ENCODE measurements at places on chromosomes 2 and 18.

DNA sequence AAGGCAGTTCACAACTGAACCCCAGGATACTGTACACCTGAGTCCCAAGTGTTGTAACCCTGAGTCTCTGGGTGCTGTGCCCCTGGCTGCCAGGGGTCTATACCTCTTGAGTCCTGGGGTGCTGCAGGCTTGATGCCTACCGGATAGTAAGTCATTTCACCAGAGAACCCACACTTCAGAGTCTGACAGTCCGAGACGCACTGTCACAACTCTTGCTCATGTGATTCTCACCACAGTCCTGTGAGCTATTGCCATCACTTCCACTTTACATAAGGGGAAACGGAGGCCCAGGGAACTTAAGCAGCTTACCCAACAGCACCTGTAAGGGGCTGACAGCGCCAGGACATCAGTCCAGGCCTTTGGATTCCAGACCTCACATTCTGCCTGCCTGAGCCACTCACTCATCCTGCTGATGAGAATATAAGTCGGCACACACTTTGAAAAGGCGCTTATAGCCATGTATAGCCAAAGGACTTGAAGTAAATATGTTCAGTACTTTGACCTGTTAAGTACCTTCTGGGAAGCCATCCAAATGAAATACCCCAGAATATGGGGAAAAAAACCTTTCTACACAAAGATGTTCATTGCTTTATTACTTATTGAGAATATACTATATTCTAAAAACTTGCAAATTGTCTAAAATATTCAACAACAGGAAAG, 180.7 kb upstream of the ID2 start:
- DNase-seq: no peak

DNA sequence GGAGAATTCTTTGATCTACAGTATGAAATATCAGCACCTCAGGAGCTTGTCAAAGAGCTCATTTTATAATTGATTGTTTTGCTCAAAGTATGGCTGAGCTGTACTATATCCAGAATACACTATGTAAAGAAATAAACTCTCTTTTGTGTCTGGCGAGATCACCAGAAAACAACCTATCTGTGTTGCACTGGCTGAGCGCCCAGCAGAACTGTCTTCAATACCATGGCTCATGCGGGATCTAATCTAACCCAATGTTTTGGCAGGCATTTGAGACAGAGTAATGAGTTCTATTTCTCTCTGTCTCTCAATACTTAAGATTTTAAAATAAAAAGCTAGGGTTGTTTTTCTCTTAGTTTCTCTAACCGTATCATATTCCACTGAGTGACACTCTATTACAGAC, 192.4 kb downstream of the L3MBTL4 start:
- DNase-seq: no peak

DNA sequence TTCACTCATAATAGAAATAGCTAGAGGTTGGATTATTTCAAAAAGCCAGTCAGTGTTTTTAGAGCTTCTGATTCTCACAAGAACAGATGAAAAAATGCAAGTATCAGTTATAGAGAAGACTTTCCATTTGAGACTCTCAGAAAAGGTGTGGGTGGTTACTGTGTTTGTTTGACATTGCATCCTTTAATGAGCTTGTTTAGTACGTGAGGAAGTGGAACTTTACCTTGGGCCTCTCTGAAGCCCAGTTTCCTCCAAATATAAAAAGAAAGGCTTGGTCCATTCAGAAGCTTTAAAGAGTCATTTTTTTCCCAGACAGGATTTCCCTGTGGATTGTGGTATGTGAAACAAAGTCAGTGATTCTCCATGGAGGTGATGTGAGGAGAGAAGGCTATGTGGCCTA, 89.9 kb upstream of the RANBP2 start:
- DNase-seq: no peak

GRCh38 chr2:70356941-70357683, 55.2 kb upstream of the FAM136A start:
- DNase-seq: no peak

DNA sequence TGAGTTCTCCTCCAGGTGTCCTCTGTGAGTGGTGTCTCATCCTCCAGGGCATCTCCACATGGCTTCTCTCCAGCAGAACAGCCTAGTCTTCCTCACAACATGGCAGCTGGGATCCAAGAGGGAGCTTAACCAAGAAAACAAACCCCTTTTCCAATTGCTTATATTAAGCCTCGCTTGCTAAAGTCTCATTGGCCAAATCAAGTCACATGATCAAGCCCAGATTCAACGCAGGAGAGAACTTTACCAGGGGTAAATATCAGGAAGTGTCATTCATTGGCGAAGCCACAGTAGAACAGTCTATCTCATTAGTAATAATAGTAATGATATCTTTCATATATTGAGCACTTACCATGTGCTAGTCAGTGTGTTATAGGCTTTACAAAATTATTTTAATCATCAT, 53.1 kb downstream of the CDC42EP3 start:
- no peak for DNase-seq

DNA sequence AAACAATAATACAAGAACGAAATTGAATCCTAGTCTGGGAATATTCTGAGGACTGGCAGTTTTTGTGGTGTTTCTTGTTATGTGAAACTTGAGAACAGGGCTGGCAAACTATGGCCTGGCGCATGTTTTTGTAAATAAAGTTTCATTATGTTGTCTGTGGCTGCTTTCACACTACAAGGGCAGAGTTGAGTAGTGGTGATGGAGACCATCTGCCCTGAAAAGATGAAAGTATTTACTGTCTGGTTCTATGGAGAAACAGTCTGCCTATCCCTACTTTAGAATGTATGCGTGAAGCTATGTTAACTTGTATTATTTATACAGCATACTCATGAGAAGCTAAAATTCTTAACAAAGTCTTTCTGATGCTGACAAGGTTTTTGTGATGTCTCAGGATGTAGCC, 351.9 kb downstream of the LRRTM1 start:
- DNase-seq: no peak

DNA sequence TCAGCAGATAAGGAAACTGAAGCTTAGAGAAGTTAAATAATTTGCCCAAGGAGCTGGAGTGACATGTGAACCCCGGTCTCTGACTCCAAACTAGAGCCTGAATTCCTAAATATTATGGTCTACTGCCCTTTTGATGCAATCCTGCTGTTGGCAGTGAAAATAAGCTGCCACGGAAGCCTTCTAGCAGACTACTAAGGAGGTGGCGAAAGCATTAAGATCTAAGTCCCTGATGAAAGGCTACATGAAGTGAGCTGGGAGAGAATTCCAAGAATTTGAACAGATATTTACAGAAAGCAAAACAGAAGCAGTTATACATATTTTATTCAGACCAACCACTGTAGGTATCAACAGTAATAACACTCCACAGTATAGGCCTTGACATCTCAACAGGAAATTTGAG, 28.1 kb downstream of the TRMT61B start:
- DNase-seq: no peak
